Kidney capillary endothelial cell (primary cell): ENCODE measurements at places on chromosomes 4 and X.

DNA sequence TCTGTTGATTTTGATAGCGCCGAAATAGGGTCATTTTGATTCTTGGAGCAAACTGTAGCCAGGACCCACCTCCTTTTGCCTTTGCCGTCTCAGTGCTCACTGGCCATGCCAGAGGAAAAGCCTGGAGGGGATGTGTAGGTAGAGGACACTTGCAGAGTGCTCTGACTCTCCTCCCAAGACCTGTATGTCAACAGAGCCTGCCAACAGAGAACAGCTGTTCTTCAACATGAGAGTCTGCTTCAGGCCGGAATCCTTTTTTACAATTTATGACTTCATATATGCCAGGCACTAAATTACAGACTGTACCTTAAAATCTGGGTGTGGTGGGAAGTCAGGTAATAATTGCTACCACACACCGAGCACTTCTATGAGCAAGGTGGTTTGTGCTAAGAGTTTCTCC is 94.2 kb downstream of the KDR start:
- DNase-seq, result no peak

GRCh38 chr4:117311215-117311614 is 225.8 kb upstream of the TRAM1L1 start:
- DNase-seq, result no peak

DNA sequence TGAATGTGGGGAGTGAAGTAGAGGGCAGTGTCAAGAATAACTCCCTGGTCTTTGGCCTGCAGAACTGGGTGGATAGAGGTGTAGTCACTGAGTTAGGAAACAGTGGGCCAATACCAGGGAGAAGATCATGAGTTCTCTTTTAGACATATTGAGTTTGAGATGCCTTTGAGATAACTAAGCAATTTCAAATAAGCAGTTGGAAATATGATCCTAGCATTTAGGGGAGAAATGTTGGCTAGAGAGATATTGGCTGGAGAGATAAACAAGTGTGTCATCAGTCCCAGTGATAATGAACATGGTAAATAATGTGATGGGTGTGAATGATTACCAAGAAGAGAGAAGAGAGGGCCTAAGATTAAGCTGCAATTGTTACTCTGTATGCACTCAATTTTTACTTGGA is 95.3 kb upstream of the HPRT1 start:
- no peak for DNase-seq

DNA sequence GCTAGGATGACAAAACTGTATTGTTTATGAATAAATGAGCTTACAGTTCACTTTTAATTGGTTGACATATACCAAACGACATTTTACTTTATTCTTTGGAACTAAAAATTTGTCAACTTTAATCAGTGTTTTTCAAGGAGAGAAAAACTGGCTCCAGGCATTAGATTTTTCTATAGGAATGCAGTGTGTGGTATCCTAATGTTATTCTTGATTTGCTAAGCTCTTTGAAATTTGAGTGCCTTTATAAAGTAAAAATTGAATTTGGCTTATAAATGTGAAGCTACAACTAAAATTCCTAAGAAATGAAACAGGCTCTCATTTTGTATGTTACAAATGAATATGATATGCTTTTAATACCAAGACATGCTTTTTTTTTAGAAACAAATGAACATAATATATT is 442.2 kb upstream of the TRAM1L1 start:
- no peak for DNase-seq

- DNase-seq, result no peak
These were observed 125.8 kb upstream of the STX18 start for GRCh38 chr4:4667622-4668081.

GRCh38 chr4:98602270-98602669 is 56.1 kb downstream of the TSPAN5 start:
- DNase-seq, result no peak

- DNase-seq, result no peak
These were observed 1642.3 kb downstream of the C4orf33 start for GRCh38 chr4:130738233-130738632.

- DNase-seq, result no peak
These were observed 441.6 kb upstream of the PITX2 start for GRCh38 chr4:111064342-111064993.

- DNase-seq, result peak; percentile 52
These were observed 33.6 kb upstream of the IL13RA1 start for GRCh38 chrX:118693843-118694242.

- DNase-seq, result no peak
These were observed 45.6 kb upstream of the S100G start for GRCh38 chrX:16604337-16604736.

GRCh38 chr4:145186729-145187128 is 6.3 kb upstream of the OTUD4 start:
- no peak for DNase-seq

DNA sequence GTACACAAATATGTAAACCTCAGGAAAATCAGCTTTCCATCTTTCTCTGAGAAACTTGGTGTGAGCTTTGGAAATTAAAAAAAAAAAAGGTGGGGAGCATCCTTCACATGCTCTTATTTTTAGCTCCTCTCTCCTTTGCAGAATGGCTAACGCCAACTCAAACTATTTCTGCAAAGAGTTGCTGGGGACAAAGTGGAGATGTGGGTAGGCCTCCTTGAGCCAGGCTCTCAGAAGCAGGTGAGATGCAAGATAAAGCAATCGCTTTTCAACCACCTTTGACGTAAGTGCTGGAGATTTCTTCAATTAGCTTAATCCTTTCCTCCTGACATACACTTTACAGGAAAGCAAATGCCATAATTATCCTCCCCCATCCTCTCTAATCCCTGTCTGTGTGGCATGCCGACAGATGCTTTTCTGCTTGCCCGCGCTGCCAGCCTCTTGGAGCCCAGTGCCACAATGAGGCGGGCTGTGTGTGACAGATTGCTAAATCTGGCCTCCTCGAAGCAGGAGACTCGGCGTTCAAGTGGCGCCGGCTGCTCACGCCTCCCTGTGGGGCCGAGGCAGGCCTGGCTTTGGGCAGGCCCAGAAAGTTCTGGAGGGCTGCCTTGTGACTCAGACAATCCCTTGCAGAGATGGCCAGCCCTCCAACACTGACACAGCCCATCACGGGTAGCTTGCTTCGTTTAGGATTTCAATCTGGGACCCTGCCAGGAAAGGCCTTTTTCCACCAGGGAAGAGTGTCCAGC is 64.9 kb upstream of the SOD3 start:
- DNase-seq, result no peak

DNA sequence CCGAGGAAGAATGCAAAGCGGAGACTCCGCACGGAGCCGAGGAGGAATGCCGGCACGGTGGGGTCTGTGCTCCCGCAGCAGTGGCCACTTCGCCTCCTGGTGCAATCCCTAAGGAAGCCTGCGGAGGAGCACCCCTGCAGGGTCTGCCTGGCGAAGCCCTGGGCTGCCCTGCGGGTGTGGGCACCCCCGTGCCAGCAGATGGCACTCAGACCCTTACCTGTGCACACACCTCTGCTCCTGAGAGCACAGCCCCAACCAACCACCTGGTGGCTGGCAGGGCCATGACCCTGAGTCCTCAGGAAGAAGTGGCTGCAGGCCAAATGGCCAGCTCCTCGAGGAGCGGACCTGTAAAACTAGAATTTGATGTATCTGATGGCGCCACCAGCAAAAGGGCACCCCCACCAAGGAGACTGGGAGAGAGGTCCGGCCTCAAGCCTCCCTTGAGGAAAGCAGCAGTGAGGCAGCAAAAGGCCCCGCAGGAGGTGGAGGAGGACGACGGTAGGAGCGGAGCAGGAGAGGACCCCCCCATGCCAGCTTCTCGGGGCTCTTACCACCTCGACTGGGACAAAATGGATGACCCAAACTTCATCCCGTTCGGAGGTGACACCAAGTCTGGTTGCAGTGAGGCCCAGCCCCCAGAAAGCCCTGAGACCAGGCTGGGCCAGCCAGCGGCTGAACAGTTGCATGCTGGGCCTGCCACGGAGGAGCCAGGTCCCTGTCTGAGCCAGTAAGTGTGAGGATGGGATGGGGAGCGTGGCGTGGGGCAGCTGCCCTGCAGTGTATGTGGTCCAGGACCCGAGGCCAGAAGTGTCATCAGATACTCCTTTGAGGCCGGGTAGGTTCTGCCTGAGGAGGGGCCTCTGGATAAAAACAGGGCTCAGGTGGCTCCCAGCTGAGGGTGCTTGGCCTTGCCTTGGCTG is 7.0 kb downstream of the TACC3 start:
- DNase-seq, result no peak

DNA sequence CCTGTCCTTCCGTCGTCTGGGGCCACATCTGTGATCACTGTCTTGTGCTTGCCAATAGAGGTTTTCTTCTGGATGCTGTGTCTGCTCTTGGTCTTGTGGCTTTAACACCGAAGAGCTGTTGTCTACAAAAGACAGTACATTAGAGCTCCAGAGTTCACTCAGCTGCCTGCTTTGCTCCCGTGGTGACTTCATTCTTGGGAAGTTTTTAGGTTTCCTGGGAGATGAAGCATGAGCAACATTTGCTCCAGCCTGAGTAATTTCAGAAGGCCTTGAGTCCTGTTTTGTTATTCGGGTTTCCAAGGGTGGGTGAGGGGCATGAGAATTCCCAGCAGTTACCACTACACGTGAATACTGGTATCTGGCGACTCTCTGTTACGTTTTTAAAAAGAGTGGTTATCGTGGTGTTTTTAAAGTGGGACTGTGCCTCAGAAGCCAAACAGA is 189.2 kb downstream of the SHROOM3 start:
- DNase-seq, result no peak

- DNase-seq, result no peak
These were observed 168.4 kb downstream of the KCNIP4 start for GRCh38 chr4:21780148-21780547.

- DNase-seq, result no peak
These were observed 242.5 kb upstream of the PRPS2 start for GRCh38 chrX:12548746-12549145.

DNA sequence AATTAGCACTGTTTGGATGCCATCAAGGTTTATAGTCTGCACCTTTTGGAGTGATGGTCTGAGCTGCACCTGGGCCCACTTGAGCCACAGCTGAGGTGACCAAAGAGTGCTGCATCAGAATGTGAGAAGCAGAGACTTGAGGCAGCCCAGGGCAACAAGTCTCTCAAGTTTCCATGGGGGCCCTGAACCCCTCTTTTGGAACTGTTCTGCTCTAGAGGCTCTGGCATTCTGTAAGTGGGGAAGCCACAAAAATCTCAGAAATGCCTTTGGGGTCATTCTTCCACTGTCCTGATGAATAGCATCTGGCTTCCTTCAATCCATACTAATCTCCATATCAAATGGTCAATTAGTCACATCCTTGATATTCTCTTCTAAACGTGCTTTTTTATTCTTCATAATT is 298.4 kb upstream of the MAOA start:
- no peak for DNase-seq

DNA sequence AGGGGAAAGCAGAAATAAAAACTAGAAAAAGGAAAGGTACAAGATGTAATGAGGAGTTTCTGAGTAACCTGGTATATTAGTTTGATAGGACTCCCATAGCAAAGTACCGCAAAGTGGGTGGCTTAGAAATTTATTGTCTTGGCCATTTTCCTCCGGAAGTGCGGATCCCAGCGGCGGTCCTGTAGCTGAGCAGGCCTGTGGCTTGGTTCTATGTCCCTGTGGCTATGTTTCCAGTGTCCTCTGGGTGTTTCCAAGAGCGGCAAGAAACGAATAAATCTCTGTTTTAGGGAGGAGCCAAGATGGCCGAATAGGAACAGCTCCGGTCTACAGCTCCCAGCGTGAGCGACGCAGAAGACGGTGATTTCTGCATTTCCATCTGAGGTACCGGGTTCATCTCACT is 44.0 kb upstream of the LDB2 start:
- DNase-seq, result no peak

GRCh38 chrX:97199501-97199900 is 315.8 kb downstream of the RPA4 start:
- DNase-seq, result no peak

DNA sequence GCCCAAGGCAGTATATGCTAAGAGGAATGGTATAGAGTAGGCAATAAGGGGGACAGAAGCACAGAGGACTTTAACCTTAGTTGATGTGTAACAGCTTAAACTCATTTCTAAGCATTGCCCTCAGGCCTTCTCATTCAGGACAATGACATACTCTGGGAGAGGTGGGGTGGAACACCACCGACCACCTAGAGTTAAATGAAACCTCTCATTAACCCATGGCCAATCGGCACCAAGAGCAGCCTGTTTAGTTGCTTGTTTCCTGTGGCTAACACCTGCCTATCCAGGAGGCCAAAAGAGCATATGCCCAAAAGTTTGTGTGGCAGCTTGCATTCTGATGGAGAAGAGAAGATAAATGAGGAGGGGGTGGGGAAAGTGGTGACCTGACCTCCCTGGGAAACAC is 88.7 kb upstream of the PLAC1 start:
- no peak for DNase-seq

DNA sequence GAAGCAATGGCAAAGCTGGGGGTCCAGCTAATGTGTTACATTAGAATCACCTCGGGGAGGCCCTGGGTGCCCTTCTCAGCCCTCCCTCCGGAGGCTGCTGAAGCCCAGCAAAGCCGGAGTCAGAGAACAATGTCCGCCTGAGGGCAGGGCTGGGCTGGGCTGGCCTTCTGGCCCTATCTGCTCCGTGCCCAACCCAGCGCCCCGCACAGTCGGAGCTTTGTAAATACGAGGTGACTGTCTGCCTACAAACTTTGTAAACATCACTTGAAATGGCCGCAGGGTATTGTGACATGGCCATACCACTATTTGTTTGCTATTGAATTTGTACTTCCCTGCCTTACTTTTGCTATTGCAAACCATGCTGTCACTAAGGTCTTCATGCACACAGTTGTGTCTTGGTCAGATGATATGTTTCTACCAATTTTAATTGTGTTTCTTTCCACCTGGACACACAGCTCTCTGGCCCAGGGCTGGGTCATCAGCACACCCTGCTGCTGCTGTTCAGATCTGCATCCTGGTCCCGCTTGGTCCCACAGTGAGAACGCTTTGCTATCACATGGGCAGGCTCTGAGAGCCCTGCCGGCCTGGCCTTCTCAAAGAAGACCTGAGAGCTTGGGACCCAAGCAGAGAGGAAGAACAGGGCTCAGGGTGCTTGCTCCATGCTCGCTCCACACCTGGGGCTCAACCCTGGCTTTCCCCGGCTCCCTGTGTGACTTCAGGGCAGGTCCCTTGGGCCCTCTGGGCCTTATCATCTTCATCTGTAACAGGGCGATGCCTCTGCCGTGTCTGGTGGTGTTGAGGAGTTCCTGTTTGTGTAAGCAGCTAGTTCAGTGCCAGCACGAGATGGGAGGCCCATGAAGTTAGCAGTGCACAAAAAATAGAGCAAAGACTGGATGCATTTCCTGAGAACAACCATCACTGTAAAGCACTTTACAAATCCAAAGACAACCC is 2.3 kb downstream of the S100P start:
- DNase-seq, result no peak
